ENCODE measurements at places on chromosomes 3 and 15.

DNA sequence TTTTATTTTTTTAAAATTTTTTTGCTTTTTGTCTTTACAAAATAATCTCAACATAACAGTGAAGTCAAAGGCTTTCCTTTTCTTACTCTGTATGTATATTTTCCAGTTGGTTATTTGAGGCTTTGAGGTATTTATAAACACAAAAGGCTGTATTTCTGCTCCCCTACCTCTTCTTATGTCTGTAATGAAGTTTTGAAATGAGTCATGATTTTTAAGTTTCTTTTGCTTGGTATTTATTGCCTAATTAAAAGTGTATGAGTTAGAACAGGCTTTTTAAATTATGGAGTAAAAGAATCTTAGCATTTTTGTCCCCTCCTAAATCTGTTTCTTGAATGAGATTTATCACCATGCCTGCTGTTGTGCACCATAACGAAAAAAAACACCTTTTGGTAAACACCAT, 66.0 kb downstream of the DCUN1D1 start:
- DNase-seq: no peak

DNA sequence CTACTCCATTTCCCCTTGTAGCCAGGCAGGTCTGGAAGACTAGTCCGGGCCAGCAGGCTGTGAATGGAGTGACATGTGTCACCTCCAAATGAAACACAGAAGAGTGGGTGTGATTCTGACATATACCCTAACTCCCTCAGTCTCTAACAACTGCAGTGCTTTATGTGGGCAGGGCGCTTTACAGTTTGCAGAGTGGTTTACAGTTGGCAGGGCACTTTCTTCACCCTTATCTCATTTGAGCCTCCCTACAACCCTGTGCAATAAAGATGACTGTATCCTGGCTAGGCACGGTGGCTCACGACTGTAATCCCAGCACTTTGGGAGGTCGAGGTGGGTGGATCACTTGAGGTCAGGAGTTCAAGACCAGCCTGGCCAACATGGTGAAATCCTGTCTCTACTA, 176.3 kb downstream of the RAB11A start:
- DNase-seq: no peak

DNA sequence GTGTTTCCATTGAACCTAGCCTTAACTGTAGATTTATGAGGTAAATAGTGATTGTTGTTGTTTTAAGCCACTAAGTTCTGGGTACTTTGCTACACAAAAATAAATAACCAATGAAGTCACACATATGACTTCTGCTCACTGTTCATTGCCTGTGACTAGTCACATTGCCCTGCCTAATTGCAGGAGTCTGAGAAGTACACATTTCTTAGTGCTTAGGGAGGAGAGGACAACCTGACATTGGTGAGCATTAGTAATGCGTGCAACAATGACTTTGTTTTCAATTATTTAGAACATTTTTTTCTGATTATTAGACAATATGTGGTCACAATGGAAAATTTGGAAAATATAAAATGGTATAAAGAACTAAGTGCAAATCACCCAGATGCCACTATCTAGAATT, 133.2 kb upstream of the DAZL start:
- peak; percentile 38 for DNase-seq

- no peak for DNase-seq
Measured at GRCh38 chr3:187000711-187001151, 70.4 kb downstream of the ST6GAL1 start.

Measured in fibroblast of skin of abdomen (primary cell).